ENCODE measurements at places on chromosomes 3 and 15.

DNA sequence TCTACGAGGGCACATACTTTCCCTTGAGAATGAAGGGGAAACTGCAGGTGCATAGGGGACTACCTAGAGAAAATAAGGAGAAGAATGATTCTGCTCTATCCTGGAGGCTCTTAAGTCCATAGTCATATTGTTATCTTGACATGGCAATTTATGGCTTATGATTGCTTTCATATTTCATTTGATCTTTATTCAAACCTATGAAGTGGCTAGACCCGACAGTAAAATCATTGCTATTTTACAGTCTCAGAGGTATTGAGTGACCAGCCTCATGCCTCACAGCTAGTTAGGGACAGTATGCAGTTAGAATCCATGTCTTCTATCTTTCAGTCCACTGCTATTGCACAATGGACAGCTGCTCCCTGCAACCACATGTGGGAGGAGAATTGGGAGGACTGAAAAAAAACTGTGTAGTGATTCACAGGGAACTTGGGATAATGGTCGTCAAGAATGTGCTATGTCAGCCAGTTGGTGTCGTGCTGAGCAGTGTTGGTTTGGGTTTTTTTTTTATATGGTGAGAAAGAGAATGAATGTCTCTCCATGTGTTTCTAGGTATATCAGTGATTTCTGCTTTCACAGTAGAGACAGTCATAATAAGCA is 63.2 kb upstream of the SPPL2A start:
- DNase-seq, result no peak

DNA sequence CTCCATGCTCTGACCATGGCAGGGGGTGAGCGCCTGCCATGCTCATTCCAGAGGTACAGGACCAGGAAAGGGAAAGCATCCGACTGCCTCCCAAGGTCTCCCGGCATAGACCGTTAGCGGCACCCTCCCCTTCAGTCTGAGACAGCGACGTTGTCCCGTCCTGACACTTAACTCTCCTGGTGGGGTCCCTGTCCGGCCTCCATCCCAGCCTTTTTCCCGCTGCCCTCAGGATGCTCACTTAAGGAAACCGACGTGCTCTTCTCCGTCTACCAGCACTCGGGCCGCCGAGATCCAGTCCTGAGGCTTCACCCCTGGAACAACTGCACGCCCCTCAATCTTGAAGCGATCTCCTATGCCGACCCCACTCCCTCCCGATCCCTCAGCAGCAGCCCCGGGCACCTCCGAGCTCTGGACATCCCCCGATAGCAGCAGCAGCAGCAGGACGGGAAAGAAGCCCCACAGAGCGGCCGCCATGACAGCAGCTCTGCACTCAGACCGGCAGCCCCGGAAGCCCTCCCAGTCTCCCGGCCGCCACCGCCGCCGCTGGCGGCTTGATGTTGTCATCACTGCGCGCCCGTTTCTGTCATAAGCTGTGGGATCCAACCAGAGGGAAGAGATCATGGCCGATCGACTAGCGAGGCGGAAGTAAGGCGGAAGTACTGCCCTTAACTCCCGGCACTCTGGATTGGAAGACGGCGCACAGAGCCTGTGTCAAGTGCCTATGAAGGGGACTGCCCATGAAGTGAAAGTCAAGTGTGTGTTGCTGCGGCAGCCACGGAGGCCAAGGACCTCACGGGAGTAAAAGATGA is at the start of the genes EMC7 and PGBD4:
Gene EMC7, minus strand, starts transcription at position 497 of the 809 bp plus-strand sequence. Its CDS starts 23 bp downstream, at position 474.
Gene PGBD4, plus strand, starts transcription at position 718 of the 809 bp plus-strand sequence. CDS start 449 bp downstream, outside the sequence.
- DNase-seq, result peak; percentile 89

DNA sequence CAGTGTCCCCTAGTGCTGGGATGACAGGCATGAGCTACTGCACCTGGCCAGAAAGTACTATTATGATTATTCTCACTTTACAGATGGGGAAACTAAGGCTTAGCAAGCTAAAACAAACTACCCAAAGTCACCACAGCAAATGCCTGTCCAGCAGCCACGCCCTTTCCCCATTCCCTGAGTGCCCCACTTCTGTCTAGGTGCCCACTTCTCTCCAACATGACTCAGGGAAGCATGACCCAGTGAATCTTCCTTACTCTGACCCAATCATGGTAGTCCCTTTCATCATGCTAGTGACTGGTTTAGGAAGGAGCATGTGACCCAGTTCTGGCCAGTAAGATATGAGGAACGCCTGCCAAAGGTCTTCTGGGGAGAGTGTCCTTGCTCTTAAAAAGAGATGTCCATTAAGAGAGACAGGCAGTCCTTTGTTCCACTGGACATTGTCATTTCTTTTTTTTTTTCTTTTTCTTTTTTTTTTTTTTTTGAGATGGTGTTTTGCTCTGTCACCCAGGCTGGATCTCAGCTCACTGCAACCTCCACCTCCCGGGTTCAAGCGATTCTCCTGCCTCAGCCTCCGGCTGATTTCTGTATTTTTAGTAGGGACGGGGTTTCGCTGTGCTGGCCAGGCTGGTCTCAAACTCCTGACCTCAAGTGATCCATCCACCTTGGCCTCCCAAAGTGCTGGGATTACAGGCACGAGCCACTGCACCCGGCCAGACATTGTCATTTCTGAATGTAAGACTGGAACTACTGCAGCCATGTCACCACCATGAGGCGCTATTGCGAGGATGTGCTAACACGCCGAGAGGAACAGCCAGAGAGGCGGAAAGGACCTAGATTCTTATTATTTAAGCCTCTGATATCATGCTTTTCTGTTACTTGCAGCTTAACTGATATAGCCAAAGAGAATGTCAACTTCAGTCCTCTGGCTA is 19.8 kb downstream of the MEGF11 start:
- DNase-seq, result no peak

DNA sequence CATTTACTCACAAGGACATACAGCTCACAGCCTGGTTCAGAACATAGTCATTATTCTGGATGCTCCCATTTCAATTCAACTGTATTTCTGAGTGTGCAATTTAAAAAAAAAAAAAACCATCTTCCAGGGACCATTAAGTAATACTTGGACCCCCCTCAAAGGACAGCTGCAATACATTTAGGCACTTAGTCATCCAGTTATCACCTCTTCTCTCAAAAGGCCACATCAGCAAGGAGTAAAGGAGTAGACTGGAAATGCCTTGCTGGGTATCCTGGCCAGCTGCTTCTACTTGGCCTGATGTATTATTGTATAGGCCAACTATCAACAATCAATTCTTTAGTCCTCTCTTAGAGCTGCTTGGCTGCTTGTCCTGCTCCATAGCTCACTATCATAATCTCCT is 211.4 kb upstream of the SETMAR start:
- no peak for DNase-seq

DNA sequence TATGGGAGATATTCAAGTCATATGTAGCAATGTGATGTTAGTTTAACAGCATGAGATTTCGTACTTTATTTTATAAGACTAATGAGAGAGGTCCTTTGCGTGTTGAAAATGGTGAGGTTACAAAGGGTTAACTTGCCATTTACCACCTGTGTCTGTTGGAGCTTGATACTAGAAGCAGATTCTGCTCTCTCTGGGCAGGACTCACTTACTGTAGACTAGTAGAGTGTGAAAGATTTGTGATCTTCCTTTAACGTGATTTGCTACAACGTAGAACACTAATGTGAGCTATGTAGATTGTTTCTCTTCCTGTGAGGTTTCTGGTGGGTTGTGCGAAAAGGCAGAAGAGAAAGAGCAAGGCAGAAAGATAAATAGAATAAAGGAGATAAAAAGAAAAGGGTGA is 1.1 kb downstream of the TP63 start:
- DNase-seq, result no peak

DNA sequence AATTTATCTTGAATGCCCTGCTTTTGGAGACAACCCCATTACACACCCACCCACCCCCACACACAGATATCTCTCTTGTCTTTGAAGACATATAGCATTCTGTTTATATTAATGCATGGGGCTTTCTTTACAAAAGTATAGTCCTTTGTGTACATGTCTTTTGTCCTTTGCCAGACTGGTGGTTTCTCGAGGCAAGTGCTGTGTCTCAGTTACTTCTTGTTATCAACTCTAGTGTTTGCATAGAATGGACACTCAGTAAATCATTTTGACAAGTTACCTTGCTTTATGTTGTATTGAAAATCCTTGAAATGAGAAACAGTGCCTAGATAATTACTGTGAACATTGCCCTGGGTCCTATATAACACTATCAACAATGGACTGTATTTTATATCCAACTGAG is 33.9 kb downstream of the KBTBD8 start:
- no peak for DNase-seq

GRCh38 chr3:16740515-16740914 is 135.3 kb upstream of the DAZL start:
- no peak for DNase-seq

DNA sequence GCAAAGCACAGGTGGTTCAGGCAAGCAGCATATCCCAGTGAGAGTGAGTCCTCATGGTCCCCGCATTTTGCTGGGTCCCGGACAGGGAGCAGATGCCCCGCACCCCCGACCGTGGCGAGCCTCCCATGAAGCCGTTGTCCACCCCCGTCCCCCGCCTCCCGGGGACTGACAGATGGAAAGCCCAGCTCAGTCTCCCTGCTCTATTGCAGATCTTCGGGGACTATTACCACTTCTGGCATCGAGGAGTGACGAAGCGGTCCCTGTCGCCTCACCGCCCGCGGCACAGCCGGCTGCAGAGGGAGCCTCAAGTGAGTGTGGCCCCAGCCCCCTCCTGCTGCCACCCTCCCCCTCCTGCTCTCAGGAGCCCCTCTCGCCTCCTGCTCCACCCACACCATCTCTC is 7.7 kb downstream of the FURIN start:
- DNase-seq, result no peak

- DNase-seq, result no peak
Observed at GRCh38 chr3:71361334-71361890, 222.1 kb downstream of the FOXP1 start.

GRCh38 chr3:188822411-188822810 is 349.4 kb upstream of the TPRG1 start:
- no peak for DNase-seq

DNA sequence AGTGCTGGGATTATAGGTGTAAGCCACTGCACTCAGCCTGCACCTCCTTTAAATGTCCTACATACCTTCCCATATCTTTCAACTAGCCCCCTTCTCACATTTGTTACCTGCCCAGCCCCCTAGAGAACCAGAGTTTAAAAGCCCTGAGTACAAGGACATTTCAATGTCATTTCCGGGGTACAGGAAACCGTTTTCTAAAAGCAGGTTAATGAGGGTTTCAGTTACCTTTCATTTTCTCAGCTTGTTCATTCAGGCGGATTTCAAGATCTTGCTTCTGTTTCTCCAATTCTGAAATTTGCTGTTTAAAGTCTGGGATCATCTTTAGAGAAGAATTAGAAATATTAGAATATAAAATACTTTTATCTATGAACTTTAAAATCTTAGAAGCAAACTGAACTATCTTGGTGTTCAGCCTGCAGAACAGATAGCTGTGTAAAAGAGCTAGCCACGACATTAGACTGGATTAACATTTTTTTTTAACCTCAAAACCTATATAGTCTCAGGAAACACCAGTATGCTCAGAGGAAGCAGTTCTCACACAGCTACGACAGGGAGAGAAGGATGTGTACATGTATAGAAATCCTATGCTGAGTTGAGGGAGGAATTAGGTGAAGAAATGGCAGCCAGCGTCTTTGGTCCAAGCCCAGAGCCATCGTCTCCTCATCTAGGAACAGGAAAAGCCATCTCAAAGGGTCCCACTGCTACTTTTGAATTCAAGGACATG is 29.9 kb upstream of the GNB5 start:
- no peak for DNase-seq

- DNase-seq, result no peak
Observed at GRCh38 chr3:170862618-170863374, 7.2 kb downstream of the RPL22L1 start.

GRCh38 chr15:99476413-99477222 is 89.2 kb upstream of the MEF2A start:
- DNase-seq, result peak; percentile 83

- DNase-seq, result no peak
Observed at GRCh38 chr15:29712149-29712885, 110.0 kb downstream of the TJP1 start.

DNA sequence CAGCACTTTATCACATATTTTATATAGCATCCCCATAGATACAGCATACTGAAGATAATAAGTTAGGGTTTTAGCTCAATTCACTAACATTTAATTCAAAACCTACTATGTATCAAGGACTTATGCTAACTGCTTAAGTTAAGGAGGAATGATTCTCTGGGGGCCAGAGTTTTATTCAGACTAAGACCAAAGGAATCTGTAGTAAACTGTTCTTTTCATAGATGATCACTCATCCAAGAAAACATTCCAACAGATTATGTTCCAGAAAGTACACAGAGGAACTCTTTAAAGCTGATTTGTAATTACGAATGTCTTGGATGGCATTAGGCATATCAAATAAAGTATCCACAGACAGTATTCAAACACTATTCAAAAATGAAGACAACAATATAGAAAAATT is 226.4 kb downstream of the SCAPER start:
- DNase-seq, result no peak

DNA sequence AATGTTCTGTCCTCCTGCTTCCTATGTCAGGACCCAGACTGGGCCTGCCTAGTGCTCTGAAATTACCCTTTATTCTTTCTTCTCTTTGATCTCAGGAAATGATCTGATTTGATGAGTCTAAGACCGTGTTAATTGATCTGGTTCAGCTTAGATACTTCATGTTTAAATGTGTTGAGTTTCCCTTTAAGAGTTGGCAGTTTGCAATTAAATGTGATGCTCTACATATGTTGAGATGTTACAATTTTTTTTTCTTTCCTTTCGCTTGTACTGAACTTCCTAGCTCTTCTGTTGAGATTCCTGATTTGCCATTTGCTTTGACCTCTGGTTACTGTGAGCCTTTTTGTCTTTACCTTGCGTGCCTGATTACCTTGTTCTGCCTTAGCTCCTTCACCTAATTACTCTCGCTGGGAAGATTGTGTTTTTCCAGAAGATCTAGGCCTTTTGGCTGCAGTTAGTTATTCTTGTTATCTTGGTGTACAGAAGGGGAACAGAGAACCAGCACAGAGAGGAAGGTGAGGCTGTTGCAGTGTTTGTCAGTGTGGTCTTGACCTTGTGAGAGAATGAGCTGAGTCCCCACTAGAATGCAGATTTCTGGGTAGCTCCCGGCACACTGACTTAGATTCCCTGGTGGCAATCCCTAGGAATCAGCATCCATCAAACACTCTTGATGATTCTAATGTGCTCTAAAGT is 203.6 kb downstream of the EDEM1 start:
- DNase-seq, result no peak

GRCh38 chr3:186258968-186259367 is 103.1 kb downstream of the DGKG start:
- DNase-seq, result no peak

GRCh38 chr3:154776549-154777225 is 303.4 kb upstream of the MME start:
- DNase-seq, result no peak

Measured in Panc1 (cell line).